Kidney tubule cell (primary cell): ENCODE measurements at places on chromosomes 4 and X.

GRCh38 chr4:48196758-48197504 is 62.9 kb upstream of the TXK start:
- DNase-seq, result no peak

- DNase-seq, result no peak
These were observed 73.8 kb downstream of the FBXW7 start for GRCh38 chr4:152462047-152462446.

- DNase-seq, result no peak
These were observed 21.8 kb downstream of the KIAA1210 start for GRCh38 chrX:119105826-119106225.

- DNase-seq, result no peak
These were observed 223.3 kb downstream of the COL25A1 start for GRCh38 chr4:109079201-109079600.

GRCh38 chr4:158787709-158788475 is 19.1 kb downstream of the FNIP2 start:
- DNase-seq, result no peak

DNA sequence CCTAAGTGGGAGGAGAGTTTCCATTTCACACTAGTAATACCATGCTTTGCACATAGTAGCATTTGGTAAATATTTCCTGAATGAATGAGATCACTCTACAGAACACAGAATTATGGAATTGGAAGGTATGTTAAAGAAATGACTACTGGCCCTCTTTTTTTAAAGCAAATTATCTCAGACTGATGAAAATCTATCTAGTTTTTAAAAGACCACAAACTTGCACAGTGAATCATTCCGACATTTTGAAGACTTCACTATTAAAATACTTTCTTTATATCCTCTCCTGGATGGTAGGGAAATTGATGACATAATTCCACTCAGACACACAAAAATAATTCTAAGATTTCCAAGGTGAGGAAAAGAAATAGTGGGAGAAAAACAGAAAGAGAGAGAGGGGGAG is 68.4 kb upstream of the ETNPPL start:
- DNase-seq, result no peak

- no peak for DNase-seq
These were observed 144.0 kb upstream of the KIT start for GRCh38 chr4:54513741-54514140.

- peak; percentile 10 for DNase-seq
These were observed 156.4 kb downstream of the HS6ST2 start for GRCh38 chrX:132802033-132802432.

DNA sequence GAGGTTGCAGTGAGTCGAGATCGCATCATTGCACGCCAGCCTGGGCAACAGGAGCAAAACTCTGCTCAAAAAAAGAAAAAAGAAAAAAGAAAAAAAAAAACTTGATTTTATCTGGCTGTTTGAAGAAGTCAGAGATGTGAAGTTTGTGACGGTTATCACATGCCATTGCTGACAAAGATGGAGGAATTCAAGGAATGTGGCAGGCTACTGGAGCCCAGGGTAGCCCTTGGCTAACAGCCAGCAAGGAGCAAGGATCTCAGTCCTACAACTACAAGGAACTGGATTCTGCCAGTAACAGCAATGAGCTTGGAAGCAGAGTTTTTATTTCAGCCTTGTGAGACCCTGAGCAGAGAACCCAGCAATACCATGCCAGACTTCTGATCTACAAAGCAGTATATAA is 24.3 kb upstream of the TET2 start:
- DNase-seq, result peak; percentile 87

- peak; percentile 17 for DNase-seq
These were observed 2.5 kb downstream of the FGFR3 start for GRCh38 chr4:1795299-1796195.

- DNase-seq, result no peak
These were observed 239.2 kb downstream of the ARHGAP10 start for GRCh38 chr4:147971116-147971515.

DNA sequence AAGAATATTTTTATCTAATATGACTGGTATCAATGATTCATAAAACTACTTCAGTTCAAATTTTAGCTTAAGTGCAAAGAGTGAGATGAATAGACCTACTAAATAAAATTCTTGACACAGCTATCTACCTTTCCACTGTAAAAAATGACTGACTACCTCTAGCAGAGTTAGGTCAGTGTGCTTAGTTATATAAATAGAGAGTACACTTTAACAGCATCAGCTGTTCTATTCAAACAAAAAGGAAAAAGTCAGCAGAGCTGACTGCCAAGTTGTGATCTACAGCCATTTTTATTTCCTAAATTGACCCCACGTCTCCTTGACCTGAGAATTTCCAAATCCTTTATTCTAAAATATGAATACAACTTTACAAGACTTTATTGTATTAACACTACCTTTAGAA is 262.4 kb downstream of the CAMK2D start:
- DNase-seq, result no peak

DNA sequence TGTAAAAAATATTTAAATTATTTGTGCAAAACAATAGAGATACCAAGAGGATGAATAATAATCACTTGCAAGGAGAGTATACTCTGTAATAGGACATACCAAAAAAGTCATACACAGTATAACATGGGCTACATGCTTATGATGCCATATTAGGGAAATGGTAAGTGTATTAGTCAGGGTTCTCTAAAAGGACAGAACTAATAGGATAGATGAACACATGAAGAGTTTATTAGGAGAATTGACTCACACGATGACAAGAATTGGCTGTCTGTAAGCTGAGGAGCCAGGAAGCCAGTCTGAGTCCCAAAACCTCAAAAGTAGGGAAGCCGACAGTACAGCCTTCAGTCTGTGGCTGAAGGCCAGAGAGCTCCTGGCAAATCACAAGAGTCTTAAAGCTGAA is 151.2 kb downstream of the DTHD1 start:
- no peak for DNase-seq

- no peak for DNase-seq
These were observed 743.5 kb downstream of the ARAP2 start for GRCh38 chr4:35500812-35501211.

DNA sequence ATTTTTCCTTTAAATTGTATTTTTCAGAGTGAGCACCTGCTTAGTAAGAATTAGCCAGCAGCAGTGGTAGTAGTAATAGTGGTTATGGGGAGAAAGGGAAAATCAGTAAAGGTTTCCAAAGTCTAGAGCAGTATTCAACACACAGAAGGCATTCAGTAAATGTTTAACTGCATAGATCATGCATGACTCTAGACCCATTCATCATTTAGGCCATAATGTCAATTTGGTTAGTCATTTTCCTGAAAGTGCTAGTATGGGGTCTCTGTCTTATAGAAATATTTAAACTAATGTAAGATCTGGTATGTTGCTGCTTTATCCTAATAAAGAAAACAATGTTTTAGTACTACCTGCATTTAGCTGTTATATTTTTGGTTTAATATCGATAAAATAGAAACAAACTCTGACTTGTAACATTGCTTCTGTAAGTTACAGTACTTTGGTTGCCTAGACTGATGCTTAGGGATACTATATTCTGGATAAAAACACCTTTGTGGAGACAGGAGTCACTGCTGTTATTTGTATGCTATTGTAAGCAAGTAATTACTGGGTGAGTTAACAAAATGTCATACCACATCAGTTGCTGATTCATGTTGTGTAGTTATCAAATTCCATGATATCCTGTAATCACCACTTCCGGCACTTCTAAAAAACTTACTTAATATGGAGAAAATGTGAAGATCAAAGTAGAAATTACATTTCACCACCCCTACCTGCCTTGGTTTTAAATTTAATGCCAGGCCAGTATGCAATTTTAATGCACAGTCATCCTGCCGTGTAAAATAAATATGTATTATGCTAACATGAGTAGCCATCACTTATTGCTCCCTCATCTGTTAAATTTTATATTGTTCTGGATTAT is 115.8 kb upstream of the BMPR1B start:
- DNase-seq, result peak; percentile 90

GRCh38 chr4:13296986-13297385 is 187.2 kb downstream of the RAB28 start:
- no peak for DNase-seq

- no peak for DNase-seq
These were observed 160.3 kb downstream of the CFAP299 start for GRCh38 chr4:80495865-80496264.

GRCh38 chrX:15903186-15903681 is 48.6 kb upstream of the AP1S2 start:
- peak; percentile 41 for DNase-seq

DNA sequence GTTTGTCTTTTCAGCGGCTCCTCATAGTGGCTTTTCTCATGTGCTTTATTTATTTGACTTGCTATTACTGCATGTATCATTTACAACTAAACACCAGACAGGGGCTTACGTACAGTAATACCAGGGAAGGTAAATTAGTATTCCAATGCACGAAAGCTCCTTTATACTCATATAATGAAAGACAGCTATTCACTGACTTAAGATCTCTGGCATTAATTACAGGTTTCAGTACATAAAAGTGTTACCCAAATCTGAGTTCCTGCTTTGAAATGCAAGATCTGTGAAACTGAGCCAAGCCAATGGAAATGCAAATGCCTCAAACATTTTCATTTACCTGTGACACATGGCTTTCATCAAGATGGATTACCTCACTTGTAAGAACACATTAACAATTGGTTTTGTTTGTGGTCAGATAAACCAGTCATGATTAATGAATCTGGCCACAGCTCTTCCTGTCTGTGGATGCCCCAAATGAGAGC is 107.2 kb downstream of the ANAPC4 start:
- DNase-seq, result peak; percentile 91

GRCh38 chr4:109302361-109303139 is at the start of gene COL25A1:
COL25A1 (minus strand) TSS chr4:109302658.
- peak; percentile 56 for DNase-seq

DNA sequence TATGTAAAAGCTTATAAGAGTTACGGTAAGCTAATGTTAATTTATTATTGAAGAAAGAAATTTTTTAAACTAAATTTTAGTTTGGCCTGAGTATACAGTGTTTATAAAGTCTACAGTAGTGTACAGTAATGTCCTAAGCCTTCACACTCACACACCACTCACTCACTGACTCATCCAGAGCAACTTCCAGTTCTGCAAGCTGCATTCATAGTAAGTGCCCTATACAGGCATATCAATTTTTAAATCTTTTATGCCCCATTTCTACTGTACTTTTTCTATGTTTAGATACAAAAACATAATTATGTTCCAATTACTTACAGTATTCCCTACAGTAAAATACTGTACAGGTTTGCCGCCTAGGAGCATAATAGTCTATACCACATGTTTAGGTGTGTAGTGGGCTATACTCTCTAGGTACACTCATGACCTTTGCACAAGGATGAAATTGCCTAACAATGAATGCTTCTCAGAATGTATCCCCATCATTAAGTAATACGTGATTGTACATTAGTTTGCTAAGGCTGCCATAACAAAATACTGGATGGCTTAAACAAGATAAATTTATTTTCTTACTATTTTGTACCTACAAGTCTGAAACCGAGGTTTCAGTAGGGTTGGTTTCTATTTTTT is 333.8 kb upstream of the PCDH7 start:
- no peak for DNase-seq

- DNase-seq, result peak; percentile 57
These were observed 252.9 kb upstream of the SMIM31 start for GRCh38 chr4:164501074-164501473.

DNA sequence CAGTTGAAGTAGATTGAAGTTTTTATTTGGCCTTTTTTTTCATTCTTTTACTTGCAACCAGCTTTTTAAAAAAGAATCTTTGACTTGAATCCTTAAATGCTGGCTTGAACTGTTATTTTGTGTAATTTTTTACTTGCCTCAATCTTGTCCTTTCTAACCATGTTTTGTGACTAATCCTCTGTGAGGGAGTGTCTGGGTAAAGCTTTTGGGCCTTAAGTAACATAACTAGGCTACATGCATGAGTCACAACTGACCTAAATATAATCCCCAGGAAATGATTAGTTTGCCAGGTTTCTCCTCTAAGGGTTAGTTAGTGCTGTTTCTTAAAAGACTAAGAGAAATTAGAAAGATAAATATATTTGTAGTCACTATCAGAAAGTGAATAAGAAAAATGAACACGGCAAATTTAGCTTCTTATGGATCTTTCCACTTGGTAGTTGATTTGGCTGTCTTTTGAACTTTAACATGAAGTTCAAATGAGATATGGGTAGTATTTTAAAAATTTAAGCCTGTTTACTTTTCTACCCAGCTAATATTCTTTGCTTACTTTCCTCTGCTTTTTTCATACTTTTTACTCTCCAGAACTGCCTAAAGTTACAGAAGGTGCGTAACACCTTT is 13.0 kb downstream of the EXOC1 start:
- peak; percentile 84 for DNase-seq

GRCh38 chr4:128288689-128289106 is 1.1 kb upstream of the PGRMC2 start:
- peak; percentile 57 for DNase-seq

GRCh38 chr4:40192114-40193015 is 4.5 kb upstream of the RHOH start:
- DNase-seq, result no peak

GRCh38 chr4:45946699-45947098 is 177.2 kb downstream of the GABRG1 start:
- DNase-seq, result peak; percentile 39

GRCh38 chr4:153950100-153950979 is 161.5 kb upstream of the SFRP2 start:
- DNase-seq, result peak; percentile 65

DNA sequence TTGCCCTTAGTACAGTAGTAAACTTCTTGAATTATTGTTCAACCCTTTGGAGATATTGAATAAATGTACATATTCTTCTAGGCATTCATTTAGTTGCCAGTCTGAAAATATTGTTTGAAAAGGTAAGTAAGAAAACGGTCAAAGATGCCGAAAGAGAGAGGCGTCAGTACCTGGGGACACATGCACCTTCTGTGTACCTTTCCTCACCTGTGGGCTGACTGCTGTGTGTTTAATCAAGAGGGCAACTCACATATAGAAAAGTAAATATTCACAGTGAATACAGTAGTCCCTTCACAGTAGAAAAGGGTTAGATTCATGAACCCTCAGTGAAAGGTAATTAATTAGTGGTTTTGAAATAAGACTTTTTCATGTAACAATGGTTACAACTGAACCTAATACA is 6.9 kb downstream of the ANXA10 start:
- DNase-seq, result no peak

GRCh38 chr4:121050300-121050699 is 22.0 kb downstream of the NDNF start:
- no peak for DNase-seq

GRCh38 chr4:125303058-125303457 is 11.7 kb upstream of the FAT4 start:
- DNase-seq, result no peak

- DNase-seq, result no peak
These were observed 139.9 kb upstream of the ZIC3 start for GRCh38 chrX:137425986-137426385.

GRCh38 chr4:4860600-4861389 is 1.3 kb downstream of the MSX1 start:
- peak; percentile 18 for DNase-seq

DNA sequence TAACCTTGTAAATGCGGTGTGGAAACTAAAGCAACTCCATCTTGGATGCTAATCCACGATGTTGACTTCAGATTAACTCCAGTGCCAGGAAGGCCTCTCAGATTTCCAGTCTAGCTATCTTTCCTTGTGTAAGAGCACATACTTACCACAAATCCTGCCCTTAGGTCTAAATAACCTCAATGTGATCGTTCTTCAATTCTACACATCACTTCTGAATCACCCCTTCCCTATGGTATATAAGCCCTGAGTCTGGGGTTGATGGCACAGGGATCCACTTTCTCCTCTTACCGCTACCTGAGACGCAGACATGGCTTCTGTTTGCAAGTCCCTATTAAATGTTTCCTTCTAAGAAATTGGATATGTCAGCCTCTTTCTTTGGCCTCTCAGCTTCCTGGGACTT is 17.5 kb upstream of the ZNF41 start:
- DNase-seq, result no peak

- DNase-seq, result peak; percentile 84
These were observed at the start of gene ZC4H2 for GRCh38 chrX:64975989-64976672. ZC4H2 (minus strand) TSS chrX:64976450; CDS start chrX:64976377, 73 bp downstream.
